HFFc6 (cell line): ENCODE measurements at places on chromosomes 6 and 20.

DNA sequence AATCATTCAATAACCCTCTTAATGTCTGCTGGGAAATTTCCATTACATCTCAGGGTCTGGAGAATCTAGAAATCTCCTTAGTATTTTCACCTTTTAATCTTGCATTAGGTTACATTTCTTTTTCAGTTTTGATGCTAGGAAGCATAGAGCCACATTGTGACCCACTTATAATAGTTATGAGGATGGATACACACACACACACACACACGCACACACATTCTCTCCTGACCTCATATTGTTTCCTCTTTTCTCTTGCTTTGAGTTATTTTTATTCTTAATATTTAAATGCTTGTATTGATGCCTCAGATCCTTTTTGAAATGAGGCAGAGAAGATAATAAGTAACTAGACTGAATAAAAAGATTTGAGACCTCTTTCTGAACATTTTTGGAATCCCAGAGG lies 128.4 kb downstream of the KLHL32 start:
- H3K27me3 ChIP-seq, result peaks cover 5% of the 10 kb centered on the region
- no peak for DNase-seq
- no peak overlapping the region for H3K27ac ChIP-seq
- no peaks in the 10 kb centered on the region for H3K4me1 ChIP-seq
- H3K4me3 ChIP-seq, result no peak overlapping the region
- H3K36me3 ChIP-seq, result no peaks in the 10 kb centered on the region

- peaks cover 4% of the 10 kb centered on the region; the same call in 1 of the 2 replicates for H3K27me3 ChIP-seq
- H3K4me3 ChIP-seq, result peak overlapping the region; percentile 33
- peak overlapping the region; percentile 91 for H3K27ac ChIP-seq
- no peaks in the 10 kb centered on the region; the same call in 1 of the 2 replicates for H3K36me3 ChIP-seq
Measured at GRCh38 chr6:42099340-42100028, 42.9 kb downstream of the C6orf132 start.

DNA sequence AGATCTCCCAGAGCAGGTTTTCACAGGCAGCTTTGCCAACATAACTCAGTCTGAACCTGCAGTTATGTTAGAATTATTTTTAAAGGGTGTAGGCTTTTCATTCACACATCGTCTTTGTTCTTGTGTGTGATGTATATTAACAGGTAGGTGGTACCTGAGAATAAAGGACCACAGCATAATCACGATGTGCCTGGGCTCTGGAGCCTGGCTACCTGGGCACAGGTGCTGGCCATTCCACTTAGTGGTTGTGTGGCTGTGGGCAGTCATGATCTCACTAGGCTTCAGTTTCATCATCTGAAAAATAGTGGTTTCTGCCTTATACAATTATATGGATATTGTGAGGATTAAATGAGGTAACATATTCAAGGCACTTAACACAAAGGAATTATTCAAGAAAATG lies 6.4 kb downstream of the CD109 start:
- no peaks in the 10 kb centered on the region; the same call in 1 of the 2 replicates for H3K27me3 ChIP-seq
- DNase-seq, result no peak
- H3K36me3 ChIP-seq, result peaks cover 34% of the 10 kb centered on the region
- peaks cover 27% of the 10 kb centered on the region for H3K4me1 ChIP-seq
- H3K27ac ChIP-seq, result no peak overlapping the region; the same call in 1 of the 2 replicates

DNA sequence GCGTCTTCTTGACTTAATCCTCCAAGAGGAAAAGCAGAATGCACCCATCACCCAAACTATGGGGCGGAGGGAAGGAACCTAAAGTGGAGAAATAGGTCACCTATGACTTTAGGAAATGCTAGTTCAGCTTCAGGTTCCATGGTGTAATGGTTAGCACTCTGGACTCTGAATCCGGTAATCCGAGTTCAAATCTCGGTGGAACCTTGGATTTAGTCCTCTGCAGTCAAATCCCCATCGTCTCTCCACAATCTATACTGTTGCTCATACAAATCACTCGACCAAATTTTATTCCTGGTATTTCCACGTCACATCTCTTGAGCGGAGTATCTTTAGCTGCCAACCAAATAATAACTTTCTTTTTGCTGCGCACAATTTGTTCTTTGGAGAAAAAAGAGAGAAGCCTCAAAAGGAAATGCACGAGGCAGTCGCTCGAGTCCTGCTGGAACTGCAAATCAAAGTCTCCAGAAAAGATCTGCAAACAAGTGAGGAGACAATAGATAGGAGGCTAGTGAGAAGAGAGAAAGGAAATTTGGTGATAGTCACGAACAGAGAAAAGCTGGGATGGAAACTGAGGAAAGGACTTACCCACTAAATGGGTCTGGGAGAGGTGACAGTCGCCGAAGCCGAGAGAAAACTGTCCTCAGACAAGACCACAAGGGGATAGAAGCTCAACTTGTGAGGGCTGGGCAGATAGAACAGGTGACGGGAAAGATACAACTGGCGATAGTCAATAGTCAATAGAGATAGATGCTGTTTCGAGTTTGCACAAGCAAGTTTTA lies 16.6 kb downstream of the POM121L2 start:
- H3K4me3 ChIP-seq, result peak overlapping the region; percentile 94
- peaks cover 58% of the 10 kb centered on the region for H3K4me1 ChIP-seq
- H3K27ac ChIP-seq, result peak overlapping the region; percentile 49
- no peaks in the 10 kb centered on the region for H3K36me3 ChIP-seq
- DNase-seq, result peak; percentile 90

DNA sequence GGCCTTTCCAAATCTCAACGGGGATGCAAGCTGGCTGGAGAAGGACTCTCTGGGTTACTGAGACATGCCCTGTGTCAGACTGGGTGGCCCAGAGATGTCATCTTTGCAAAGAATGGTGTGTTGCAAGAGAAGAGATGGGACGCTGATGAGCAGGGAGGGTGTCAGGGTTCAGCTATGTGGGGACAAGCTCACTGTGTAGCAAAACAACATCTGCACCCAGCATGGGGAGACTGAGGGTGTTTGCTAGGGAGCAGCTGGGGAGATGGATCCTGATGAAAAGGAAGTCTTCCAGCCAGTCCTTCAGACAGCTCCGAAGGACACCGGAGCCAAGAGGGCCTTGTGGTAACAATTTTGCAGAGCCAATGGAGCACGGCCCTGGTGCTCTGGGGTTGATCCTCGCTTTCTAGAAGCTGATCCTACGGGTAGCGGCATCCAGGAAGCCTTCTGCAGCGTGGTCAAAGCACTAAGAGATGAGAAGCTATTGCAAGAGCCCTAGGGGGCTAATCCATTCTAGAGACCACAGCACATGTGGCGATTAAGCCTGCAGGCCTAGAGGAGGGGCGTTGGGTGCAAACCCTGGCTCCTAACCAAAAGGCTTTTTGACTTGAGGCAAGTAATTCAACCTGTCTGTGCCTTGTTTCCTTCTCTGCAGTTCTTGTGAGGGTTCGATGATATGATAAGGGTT lies 39.9 kb downstream of the EDN3 start:
- H3K4me3 ChIP-seq, result no peak overlapping the region
- no peak overlapping the region for H3K27ac ChIP-seq
- H3K4me1 ChIP-seq, result no peaks in the 10 kb centered on the region
- no peak for DNase-seq

DNA sequence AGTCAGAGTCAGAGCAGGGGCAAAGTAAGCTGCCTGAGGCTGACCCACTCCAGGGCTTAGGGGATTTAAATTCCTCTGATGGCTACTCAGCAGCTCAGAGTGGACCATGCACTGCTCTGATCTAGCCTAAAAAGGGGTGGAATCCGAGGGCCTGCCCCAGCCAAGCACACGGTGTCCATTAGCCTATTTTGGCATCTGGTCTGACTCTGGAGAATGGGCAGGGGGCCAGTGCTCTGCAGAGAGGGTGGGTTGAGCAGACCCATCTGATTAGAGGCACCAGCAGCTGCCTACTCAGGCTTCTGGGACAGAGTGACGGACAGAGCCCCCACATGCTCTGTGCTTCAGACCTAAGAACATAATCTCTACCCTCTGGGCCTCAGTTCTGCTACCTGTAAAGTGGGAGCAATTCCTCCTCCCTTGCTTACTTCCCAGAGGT lies 25.9 kb upstream of the TGM2 start:
- no peak for DNase-seq
- peaks cover 5% of the 10 kb centered on the region for H3K36me3 ChIP-seq
- no peak overlapping the region for H3K27ac ChIP-seq
- no peak overlapping the region for H3K4me3 ChIP-seq
